MM.1S (cell line): ENCODE measurements at places on chromosomes 6 and 20.

GRCh38 chr20:49560646-49561045 is 7.3 kb downstream of the PTGIS start:
- DNase-seq: no peak

DNA sequence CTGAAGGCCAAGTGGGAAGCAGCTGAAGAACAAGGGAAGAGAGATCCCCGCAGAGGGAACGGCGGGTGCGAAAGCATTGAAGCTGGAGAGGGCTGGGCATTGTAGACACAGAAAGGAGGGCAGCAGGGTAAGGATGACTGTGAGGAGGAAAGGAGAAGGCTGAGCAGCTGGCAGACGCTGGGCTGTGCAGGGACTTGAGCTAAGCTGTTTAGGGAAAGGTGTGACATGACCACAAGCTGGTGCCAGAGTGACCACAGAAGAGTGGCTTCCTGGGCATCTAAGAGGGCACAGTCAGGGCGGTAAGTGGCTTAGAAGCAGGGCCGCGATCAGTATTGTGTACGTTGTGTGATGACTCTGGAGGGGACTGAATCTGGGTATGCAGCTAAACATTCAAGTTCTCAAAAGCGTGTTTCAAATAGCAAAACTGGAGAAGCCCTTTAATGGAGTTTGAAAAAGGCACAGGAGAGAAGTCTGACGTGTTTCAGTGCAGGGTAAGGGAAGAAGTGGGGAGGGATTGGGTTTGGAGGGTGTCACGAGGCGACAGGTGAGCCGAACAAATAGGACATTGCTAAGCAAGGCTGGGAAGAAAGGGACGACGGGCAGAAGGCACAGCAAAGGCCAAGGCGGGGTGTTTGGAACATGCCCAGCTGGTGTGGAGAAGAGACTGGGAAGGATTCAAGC is 46.1 kb upstream of the ARFGEF2 start:
- no peak for DNase-seq

DNA sequence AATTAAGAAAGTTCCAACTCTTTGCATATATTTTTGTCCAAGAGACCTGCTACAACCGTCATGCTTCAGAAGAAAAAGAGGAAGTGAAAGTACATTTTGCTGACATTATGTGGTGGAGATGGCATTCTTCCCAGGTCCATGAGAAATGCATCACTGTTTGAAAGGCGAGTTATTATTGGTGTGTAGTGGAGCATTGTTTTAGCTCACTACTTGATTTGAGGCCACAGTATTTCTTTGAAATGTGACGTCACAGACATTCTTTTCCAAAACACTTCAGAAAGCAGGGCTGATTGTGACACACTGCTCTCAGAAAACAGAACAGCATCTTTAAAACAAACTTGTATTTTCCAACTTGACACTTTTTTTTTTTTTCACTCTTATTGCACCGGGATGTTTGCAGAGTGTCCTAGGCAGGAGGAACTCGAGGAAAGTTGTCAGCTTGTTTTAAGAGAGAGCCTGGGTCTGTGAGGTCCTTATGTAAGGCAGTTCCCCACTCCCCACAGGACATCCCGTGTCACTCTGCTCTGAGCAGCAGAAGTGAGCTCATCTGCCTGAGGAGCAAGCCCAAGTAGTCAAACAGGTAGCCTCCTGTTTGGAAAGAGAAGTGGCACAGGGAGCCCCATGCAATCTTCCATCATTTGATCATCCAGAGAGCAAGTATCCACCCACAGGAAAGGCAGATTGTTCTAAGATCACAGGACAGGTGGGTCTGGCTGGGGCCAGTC is 1.1 kb downstream of the SPTLC3 start:
- DNase-seq: peak; percentile 80

GRCh38 chr6:100433726-100434435 is 30.8 kb downstream of the SIM1 start:
- DNase-seq: no peak
